ENCODE measurements at places on chromosomes 12 and 14.
A peak's percentile ranks its signal among the peaks of the same experiment; 100 is the strongest.

DNA sequence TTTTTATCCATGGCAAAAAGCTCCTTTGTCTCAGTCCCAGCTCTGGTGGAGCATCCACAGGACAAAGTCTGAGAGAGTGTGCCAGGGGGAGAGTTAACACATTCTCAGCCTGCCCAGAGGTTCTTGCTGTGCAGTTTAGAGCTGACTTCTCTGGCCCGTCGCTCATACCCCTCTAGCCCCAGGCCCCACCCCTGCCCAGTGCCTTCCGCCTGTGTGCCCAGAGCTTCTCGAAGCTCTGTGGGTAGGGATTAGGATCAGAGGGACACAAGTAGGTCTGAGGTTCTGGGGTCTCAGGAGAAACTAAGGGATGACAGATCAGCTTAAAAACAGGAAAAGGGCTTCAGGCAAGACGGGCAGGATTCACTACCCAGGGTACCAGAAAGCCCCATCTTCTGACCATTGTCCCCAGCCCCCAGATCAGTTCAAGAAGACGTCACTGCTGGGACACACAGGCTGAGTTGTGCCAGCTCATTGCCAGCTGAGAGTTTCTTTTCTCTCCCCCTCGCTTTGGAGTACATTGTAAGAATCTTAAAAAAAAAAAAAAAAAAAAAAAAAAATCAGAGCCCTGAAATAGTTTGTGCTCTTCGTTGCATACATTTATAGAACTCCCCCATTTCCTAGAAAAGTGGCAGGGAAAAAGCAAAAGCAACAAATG, 127.0 kb downstream of the GCH1 start:
- DNase-seq: no peak

DNA sequence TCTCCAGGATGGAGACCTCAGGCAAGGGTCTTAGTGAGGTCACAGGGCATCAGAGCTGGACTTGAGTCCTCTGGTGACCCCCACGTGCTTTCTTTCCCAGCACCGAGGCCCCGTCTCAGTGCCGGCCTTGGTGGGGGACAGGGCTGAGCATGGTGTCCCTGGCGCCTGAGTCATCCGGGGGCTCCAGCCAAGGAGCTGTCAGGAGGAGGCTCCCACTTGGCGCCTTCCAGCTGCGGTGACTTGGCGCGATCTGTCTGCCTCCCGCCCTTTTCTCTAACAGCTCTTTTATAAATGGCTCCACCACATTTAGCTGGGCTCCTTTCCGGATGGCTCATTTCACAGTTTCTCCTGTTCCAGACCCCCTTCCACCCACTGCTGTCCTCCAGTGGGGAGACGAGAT, 60.4 kb downstream of the PRMT8 start:
- DNase-seq: no peak

DNA sequence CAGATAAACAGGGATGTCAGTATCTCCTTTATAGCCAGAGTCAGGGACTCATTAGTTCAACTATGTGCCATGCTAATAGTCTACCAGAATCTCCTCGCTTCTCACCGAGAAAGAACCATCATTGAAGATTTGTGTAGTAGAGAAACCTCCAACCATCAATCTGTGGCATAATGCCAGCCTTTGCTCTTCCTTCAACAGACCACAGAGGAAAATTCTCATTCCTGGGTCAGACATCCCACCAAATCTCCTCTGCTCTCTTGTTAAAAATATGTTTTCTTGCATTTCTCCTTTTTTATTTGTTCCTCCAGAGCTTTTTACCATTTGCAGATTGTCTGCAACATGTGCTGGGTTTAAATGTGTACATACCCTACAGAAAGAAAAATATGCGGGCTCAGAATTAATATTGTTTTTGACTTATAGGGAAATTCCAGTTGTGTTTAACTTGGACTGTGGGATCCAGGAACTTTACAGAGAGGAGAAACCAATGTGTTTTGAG, 64.9 kb downstream of the LLPH start:
- no peak for DNase-seq

- no peak for DNase-seq
Observed at GRCh38 chr12:93667672-93668071, 9.5 kb upstream of the CRADD start.

DNA sequence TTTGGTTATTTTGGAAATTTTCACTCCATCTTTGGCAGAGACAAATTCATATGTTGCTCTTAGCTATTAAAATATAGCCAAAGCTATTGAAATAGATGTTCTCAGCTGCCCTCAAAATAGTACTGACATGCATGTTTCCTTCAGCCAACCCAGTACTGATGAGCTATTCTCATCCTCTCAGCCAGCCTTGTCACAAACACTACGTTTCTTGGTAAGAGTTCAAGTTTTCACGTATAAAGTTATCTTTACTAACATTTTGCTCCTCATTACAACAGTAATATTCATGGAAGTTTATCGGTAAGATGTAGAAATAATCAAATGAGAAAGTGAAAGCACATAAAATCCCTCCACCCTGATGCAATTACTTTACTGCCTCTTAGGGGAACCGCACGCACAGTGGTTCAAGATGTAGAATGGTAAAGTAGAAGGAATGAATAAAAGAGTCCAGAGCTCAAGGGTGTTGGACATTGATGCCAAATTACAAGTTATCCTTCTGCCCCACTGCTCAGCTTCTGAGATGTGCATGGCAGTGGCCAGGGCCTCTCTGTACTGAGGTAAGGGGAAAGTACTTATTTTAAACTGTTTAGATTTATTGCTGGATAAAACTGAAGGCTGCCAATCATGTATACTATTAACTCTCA, 20.7 kb downstream of the GCH1 start:
- DNase-seq: no peak

DNA sequence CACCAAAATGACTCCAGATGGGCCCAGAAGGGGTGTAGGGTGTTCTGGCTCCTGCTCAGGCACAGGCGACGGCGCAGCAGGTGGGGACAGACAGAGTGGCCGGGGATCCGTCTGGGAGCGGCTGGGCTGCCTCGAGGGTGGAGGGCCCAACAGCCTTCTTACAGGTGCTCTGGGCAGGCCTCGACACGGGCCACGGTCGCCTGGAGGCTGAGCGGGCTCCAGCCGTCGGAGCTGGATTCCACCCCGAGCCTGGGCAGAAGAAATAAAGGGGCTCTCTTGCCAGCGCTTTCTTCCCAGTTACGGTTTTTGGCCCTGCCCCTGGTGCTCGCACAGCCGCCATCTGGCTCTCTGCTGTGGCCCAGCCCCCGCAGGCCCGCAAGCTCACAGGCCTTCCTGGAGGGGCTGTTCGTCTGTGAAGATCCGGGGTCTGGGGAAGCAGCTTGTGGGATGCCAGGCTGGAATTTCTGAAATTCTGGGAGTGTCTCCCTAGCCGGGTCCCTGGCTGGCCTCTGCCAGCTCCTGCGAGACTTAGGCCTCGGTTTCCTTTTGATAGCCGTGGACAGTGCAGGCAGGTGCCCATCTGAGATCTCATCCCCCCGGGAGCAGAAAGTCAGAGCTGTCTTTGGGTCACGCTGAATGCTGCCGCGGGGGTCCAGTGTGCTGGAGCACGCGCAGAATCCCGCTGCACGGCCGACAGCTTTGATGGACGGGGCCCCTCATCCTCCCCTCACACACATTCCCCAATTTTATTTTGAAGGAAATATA, 122.7 kb downstream of the PAPOLA start:
- DNase-seq: peak; percentile 19

- peak; percentile 48 for DNase-seq
Observed at GRCh38 chr14:57058319-57058718, 210.4 kb downstream of the EXOC5 start.

- no peak for DNase-seq
Observed at GRCh38 chr14:48598458-48598857, 923.1 kb upstream of the MDGA2 start.

DNA sequence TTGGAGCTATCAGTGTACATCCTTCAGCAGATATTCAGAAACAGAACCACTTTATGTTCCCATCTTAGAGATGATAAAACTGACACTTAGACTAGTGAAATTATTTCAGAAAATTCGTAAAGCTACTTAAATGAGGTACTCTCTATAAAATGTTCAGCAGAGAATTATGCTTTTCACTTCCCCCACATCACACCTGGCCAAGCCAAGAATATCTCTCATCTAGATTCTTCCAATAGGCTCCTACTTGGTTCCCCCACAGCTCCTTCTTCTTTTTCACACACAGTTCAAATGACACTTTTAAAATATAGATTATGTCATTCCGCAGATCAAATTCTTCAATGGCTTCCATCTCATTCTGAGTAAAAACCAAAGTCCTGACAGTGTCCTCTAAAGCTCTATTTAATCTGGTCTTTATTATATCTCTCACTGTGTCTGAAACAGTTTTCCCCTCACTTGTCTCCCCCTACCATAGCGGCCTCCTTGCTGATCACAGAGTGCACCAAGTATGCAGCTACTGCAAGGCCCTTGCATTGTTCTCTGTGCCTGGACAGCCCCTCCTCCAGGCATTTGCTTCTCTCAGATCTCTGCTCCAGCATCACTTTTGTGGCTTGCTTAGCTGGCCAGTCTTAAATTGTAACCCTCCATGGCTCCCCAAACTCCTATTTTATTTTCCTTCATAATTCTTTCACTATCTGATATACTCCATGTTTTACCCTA, 736.8 kb upstream of the USP15 start:
- DNase-seq: no peak
